ENCODE measurements at places on chromosomes 3 and 15.

DNA sequence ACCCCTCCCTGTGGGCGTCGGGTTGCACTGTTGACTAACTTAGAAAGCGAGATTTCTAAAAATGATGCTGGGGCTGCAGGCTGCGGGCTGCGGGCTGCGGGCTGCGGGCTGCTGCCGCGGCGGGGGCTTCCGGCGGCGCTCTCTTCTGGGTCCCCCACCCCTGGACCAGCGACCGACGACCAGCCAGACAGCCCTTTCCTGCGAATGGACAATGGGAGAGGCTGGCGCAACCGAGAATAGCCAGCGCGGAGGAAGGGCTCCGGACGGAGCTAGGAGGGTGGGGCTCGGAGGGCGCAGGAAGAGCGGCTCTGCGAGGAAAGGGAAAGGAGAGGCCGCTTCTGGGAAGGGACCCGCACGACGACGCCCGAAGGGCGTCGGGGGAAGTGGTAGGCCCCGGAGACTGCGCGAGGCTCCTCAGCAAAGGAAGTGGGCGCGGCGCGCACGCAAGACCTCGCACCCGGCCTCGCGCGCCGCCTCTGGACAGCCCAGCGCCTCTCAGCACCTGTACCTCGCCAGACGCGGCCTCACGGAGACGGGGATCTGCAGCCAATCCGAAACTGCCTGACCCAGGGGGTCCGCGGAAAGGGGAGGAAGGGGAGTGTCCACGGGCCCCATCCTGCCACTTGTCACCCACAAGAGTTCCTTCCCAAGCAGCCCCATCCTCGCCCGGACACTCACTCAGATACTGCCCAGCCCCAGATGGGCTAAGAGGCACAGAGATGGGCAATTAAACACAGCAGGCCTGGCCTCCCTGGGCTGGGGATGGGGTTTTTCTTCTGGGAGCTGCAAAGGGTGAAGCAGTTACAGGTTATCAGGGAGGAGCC, 70.7 kb downstream of the SLC12A8 start:
- DNase-seq, result no peak

- DNase-seq, result peak; percentile 64
Observed at GRCh38 chr3:182258538-182259177, 534.6 kb upstream of the ATP11B start.

GRCh38 chr15:80367094-80367493, 37.1 kb upstream of the ARNT2 start:
- DNase-seq, result no peak

- DNase-seq, result no peak
Observed at GRCh38 chr3:107414325-107414964, 37.2 kb downstream of the CCDC54 start.

- no peak for DNase-seq
Observed at GRCh38 chr3:14373753-14374376, 28.5 kb upstream of the SLC6A6 start.

- DNase-seq, result no peak
Observed at GRCh38 chr3:123759871-123760270, 124.3 kb downstream of the MYLK start.

GRCh38 chr3:95333826-95334225, 1271.0 kb downstream of the NSUN3 start:
- no peak for DNase-seq

DNA sequence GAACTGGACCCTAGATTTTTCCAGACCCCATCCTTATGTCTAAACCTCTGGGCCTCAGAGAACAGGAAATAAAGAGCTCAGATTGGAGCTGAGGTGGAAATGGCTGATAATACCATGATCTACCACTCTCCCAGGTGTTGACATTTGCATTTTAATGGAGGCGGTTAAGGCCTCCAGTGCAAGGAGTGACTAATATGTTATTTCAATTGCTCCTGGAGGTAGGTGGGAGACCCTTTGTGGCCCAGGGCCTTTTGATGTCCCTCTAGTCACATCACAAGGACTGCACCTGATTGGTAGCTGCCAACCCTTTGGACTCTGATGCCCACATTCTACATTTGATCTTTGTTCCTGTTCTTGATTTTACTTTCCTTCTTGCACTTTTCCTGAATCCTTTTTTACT, 9.0 kb upstream of the ADCY5 start:
- no peak for DNase-seq

DNA sequence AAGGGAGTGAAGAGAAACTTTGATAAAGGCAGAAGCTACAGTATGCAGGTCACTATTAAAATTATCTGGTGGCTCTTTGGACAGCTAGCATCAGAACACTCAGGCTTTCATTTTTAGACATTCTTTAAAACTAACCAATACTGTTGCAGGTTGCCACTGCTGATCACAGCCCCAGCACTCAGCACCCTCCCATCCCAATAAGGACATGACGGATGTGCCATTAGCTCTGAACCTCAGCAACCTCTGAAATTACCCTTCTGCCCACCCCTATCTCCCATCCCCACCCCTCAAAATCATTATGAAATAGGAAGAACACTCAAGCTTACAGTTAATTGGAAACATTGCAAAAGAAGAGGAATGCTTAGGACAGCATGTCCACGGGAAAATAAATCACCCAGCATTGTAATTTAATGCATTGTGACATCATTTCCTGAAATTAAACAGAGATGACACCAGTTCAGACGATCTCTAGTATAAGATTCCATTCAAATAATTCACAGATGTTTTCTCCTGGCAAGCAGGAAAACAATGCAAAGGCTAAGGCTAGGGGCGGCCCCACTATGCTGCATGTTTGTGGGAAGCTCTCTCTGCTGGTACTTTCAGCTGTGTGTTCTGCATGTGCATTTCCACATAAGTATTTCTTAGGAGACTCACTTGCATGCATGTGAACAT, 71.6 kb downstream of the MEIS2 start:
- no peak for DNase-seq

- no peak for DNase-seq
Observed at GRCh38 chr3:195701042-195701915, 19.5 kb upstream of the MUC20 start.

Measured in COR-L47 (cell line).